Upper lobe of right lung (tissue), 1 donor: ENCODE measurements at places on chromosomes 2 and 18. TPM values are rescaled to one million over a fixed set of nuclear protein-coding genes. Genes with fewer than 3 reads are reported as not detected.
A peak's percentile ranks its signal among the peaks of the same experiment; 100 is the strongest.

GRCh38 chr2:204503869-204504268 is 41.4 kb upstream of the PARD3B start:
- H3K4me3 ChIP-seq, result no peak overlapping the region
- no peak for DNase-seq
- H3K27me3 ChIP-seq, result no peaks in the 10 kb centered on the region

GRCh38 chr2:130824492-130825061 is 12.1 kb upstream of the ARHGEF4 start:
- no peak overlapping the region for H3K27ac ChIP-seq
- H3K4me1 ChIP-seq, result no peaks in the 10 kb centered on the region
- H3K4me3 ChIP-seq, result no peak overlapping the region
- no peaks in the 10 kb centered on the region for H3K27me3 ChIP-seq

GRCh38 chr2:43068631-43069517 is 157.5 kb downstream of the ZFP36L2 start:
- no peaks in the 10 kb centered on the region for H3K27me3 ChIP-seq
- H3K4me1 ChIP-seq, result peaks cover 31% of the 10 kb centered on the region
- H3K36me3 ChIP-seq, result no peaks in the 10 kb centered on the region
- no peak for DNase-seq

GRCh38 chr2:186724736-186725135 is 30.9 kb downstream of the FAM171B start:
- no peak for DNase-seq
- H3K27me3 ChIP-seq, result no peaks in the 10 kb centered on the region
- no peak overlapping the region for H3K4me3 ChIP-seq
- H3K4me1 ChIP-seq, result no peaks in the 10 kb centered on the region
- H3K27ac ChIP-seq, result no peak overlapping the region
- H3K36me3 ChIP-seq, result no peaks in the 10 kb centered on the region

GRCh38 chr2:219644801-219645480 is 17.5 kb downstream of the SLC4A3 start:
- DNase-seq, result peak; percentile 82
- peaks cover 7% of the 10 kb centered on the region for H3K27me3 ChIP-seq
- peaks cover 17% of the 10 kb centered on the region for H3K4me1 ChIP-seq
- no peaks in the 10 kb centered on the region for H3K36me3 ChIP-seq
- H3K4me3 ChIP-seq, result no peak overlapping the region

C18orf54 gene
- total RNA-seq, result 3.0 TPM

GKN1 gene
- not detected for total RNA-seq
